CD8-positive, alpha-beta T cell (primary cell): ENCODE measurements at places on chromosomes 12 and 14.

DNA sequence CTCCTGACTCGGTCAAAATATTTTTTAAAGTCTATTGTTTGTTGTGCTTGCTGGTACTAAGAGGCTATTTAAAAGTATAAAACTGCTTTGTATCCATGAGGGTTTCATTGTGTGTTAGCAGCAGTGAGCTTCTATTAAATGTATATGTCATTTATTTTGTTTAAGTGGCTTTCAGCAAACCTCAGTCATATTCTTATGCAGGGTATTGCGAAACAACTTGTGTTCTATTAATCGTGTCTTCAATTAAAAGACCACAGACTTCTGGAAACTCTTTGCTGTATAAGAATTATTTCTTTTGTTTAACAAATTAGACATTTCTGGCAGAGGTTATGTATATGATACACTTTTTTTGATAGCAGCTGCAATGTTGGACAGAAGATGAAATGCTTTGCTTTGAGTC is 6.5 kb downstream of the IAPP start:
- no peak for DNase-seq

DNA sequence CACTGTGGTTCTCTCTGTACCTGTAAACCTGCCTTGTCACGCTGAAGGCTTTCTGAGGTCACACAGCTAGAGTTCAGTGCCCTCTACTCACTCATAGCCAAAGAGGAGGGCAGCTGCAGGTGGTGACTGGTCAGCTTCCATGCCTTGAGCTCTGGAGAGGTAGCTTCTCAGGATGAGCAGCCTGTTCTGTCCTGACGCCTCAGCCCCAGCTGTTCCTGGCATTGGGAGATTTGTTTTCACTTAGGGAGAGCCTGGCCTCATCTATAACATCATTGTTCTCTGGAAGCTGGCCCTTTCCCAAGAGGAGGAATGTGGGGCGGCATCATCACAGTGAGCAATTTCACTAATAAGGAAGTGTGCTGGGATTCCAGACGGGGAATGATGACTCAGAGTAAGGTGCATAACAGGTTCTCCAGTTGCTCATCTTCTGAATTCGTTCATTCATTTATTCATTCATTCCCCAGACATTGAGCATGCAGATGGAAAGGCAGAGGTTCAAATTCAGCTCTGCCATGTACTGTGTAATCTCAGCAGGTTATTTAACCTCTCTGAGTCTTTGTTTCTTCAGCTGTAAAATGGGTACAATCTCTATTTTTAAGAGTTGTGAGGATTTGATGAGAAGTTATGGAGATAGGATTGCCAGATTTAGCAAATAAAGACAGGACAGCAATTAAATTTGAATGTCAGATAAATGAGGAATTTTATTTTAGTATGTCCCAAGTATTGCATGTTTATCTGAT is 255.8 kb upstream of the CRY1 start:
- no peak for DNase-seq

- no peak for DNase-seq
These were observed 5.1 kb upstream of the SIX1 start for GRCh38 chr14:60654334-60654821.

GRCh38 chr14:88276923-88277596 is 46.0 kb downstream of the KCNK10 start:
- no peak for DNase-seq

DNA sequence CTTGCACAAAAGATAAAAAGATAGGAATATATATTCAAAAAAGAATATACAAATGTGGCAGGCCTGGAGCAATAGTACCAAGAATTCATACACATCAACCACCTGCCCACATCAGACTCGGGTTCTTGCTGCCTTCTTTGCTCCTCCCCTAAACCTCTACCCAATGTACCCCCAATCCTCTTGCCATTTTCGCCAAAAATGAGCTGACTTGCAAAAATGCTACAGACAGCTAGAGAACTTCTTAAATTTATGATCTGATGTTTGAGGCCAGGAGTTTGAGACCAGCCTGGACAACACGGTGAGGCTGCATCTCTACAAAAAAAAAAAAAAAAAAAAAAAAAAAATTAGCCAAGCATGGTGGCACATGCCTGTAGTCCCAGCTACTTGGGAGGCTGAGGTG is 42.9 kb upstream of the SAV1 start:
- DNase-seq: no peak

- DNase-seq: no peak
These were observed 505.9 kb downstream of the MED13L start for GRCh38 chr12:115771601-115772000.
